ENCODE measurements at places on chromosomes 13 and 19.

DNA sequence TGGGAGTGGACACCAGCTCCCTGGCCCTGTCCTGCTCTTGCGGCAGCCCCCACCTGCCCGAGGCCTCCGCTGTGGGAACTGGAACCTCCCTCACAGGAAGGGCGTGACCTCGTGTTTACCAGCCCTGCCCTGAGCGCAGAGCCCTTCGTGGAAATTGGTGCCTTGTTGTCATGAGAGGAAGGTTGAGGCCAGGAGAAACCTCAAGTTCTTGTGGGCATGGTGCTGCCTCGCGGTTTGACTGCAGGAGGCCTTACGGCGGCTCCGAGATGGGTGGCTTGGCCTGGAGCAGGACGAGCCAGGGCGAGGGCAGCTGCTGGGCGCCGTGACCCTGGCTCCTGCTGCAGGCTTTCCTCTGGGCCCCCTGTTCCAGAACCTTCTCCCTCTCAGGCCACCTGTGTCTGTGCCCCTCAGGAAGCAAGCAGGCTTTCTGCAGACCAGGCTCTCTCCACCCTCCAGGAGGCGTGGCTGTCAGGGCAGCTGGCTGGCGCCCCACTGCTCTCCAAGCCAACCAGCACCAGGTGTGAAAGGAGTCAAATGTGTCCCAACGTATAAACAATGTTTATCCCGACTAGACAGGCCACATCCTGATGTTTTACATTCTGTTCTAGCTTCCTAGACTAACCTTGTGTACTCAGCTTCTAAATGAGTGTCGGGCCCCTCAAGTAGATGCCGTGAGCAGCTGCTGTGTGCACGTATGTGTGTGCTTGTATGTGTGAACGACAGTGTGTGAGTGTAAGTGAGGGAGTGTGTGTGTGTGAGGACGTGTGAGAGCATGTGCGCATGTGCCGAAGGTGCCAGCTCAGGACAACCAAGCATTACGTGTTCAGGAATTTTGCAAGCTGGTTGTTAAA lies 10.4 kb upstream of the RASA3 start:
- no peak for DNase-seq

DNA sequence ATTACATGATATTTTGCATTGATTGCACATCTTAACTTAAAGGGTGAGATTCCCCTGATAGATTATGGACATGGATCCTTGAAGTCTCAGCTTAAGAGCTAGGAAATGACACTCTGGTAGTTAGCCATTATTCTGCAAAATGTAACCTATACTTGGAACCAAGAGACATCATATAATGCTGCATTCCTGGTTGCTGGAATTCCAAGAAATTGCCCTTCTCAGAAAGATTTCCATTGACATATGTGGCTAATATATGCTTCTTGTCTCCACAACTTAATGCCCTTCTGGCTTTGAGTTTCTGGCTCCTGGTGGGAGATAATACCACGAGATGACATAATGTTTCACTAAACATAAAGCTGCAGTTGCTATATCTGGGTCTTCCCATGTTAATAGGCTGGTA lies 204.4 kb upstream of the TRPC4 start:
- DNase-seq, result no peak

DNA sequence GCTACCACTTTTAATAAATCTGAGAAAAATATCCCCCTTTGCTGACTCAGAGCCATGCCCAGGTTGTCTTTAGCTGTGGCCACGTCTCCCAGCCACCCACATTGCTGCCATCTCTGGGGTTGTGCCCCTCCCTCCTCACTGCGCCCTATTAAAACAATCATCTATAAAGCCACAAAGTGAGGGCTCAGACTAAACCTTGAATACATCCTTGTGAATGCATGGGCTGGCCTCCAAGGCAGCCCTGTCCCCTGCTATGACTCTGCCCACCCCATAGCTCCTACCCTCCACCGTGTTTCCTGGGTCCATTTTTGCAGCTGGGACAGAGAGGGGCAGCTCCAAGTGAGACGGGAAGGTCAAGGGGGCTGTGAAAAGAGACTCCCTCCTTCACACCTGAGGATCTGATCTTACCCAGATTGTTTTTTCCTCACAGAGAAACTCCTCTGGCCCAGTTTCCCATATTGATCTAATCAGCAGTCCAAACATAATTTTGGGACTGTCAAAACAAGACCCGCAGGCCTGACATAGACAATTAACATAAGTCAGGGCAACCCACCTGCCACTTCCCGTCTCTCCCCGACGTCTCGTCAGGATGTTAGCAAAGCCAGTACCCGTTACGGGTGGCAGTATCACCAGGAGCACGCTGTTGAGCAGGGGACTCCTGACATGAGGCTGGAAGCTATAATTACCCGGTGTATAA lies 199.0 kb downstream of the KATNAL1 start:
- DNase-seq, result no peak

GRCh38 chr19:46495786-46496099 lies at the start of gene PNMA8B:
Gene PNMA8B, minus strand, starts transcription at chr19:46495867. Its CDS starts 402 bp downstream, at chr19:46495465.
- DNase-seq, result peak; percentile 72

DNA sequence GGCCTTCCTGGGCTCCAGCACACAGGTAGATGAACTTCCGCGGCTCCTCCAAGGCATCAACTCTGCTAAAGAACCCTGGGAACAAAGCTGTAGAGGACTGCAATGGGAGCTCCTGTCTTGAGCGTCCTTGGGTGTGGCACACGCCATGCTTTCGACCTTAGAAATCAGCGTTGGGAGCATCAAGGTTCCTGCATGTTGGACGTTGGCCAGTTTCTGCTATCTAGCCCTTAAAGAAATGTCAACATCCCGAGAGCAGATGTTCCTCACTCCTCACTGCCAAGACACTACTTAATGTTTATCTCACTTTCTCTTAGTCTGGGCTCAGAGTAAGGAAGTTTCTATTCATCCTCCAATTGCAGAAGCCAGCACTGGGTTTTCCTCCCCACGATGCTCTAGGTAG lies 70.6 kb upstream of the MEDAG start:
- peak; percentile 58 for DNase-seq

GRCh38 chr19:16473875-16474392 lies 2.2 kb upstream of the EPS15L1 start:
- no peak for DNase-seq

- DNase-seq, result no peak
These were observed 9.8 kb downstream of the ZNF333 start for GRCh38 chr19:14699641-14700040.

DNA sequence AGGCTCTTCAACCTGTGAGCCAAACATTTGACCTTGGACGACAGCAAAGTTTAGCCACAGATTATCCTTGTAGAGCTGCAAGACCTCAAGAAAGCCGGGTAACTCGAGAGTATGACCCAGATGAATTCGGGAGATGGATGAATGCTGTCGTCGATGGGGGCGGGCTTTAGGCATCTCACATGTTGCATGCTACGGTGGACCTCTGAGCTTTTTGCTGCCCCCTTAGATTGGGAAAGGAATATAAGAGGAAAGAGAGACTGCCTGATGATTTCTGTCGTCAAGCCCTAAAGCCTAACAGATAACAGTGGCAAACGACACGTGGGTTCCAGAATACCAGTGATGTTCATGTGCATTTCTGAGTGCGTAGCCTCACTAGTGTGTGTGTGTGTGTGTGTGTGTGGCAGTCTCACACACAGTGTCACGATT lies 730 bp upstream of the ABCC4 start:
- no peak for DNase-seq

DNA sequence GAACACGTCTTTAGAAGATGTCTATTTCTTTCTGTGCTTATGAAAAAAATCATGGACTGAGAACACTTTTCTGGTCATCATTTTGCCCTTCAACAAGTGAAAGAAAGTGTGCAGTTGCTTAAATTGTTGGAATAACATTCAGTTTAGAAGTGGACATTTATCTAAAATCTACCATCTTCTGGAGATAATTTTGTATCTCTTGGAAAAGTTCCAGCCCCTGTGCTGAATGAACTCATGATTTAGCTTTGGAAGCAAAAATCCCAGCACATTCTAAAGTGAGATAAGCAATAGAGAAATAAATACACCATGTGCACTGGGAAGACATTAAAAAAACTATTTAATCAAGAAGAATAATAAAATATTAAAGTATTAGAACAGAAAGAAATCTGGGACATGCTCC lies 1420.8 kb upstream of the SLC10A2 start:
- no peak for DNase-seq

DNA sequence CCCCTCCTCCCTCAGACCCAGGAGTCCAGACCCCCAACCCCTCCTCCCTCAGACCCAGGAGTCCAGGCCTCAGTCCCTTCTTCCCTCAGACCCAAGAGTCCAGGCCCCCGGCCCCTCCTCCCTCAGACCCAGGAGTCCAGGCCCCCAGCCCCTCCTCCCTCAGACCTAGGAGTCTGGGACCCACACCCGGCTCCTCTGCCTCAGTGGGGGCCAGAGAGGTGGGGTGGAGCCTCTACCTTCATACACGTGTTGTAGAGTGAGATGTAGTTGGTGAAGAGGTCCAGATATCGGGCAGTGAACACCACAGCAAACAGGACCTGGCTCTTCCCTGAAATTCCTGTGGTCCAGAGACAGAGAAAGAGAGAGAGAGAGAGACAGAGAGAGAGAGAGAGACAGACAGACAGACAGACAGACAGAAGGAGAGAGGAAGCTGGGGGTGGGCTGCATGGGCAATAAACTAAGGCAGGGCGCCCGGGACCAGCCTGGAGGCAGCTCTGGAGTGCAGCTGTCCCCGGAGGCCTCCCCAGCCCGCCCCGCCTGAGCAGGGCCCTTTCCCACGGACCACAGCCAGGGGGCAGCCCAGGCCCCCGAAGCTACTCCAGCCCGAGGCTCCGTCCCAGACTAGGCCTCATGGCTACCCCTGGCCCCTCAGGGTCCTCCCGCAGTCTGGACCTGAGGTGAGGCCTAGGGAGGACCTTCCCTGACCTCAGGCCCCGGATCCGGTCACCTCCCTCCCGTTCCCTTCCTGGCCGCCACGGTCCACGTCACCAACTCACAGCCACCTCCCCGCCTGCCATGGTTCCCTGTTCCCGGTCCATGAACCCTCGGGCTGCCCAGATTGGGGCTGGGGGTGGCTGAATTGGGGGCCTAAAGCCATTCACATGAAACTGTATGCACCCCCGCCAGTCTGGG lies 907 bp downstream of the KDELR1 start:
- peak; percentile 69 for DNase-seq

- no peak for DNase-seq
These were observed 158.8 kb downstream of the KDM4B start for GRCh38 chr19:5127717-5128116.

- DNase-seq, result no peak
These were observed 11.6 kb downstream of the OXGR1 start for GRCh38 chr13:96982672-96983071.

DNA sequence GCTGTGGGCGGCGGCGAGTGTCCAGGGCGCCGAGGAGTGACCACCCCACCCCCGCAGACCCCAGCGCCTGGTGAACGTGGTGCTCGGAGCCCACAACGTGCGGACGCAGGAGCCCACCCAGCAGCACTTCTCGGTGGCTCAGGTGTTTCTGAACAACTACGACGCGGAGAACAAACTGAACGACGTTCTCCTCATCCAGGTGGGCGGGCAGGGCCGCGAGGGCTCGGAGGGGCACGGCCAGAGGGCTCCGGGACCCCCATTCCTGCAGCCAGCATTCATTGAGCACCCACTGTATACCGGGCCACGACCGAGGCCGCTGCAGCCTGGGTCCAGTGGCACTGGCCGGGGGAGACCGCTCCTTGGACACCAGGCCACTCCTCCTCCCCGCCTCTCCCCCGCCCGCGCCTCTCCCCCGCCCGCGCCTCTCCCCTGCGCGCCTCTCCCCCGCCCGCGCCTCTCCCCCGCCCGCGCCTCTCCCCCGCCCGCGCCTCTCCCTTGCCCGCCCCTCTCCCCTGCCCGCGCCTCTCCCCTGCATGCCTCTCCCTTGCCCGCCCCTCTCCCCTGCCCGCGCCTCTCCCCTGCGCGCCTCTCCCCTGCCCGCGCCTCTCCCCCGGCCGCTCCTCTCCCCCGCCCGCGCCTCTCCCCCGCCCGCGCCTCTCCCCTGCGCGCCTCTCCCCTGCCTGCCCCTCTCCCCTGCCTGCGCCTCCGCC lies 3.2 kb downstream of the PRTN3 start:
- DNase-seq, result no peak

DNA sequence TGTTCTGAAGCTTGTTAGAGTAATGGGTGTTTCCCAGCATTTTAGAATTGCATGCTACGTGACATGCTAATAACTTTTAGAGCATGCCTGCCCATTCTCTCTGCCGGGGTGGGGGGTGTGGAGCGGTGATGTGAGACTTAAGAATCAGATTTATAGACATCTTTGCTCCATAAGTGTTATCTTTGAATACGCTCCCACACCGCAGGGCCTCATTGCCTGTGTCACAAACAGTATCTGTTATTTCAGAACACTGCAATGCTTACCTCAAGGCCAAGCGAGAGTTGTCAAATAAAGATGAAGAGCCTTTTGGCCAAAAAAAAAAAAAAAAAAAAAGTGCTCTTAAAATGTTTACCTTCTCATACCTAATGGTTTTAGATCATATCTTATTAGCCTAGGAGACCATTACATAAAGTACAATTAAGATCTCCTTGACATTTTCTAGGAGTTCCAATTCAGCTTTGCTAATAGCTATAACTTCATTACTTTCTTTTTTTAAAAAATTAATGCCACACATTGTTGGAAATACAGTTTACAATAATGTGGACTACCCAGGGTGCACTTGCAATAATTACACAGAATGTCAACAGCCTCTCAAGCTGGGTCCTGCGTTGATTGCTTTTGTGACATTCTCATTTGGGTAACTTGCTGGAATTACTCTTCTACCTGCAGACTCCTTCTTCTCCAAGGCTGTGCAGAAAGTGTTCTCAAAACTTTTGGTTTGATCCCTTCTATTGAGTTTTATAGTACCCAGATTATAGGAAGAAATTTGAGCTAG lies 525.3 kb downstream of the KLF12 start:
- no peak for DNase-seq

GRCh38 chr13:18992791-18993190 lies 188.8 kb downstream of the TUBA3C start:
- no peak for DNase-seq

GRCh38 chr13:20388184-20388583 lies 137.5 kb downstream of the CRYL1 start:
- DNase-seq, result no peak

- no peak for DNase-seq
These were observed 6.5 kb upstream of the CCNE1 start for GRCh38 chr19:29805031-29805965.

DNA sequence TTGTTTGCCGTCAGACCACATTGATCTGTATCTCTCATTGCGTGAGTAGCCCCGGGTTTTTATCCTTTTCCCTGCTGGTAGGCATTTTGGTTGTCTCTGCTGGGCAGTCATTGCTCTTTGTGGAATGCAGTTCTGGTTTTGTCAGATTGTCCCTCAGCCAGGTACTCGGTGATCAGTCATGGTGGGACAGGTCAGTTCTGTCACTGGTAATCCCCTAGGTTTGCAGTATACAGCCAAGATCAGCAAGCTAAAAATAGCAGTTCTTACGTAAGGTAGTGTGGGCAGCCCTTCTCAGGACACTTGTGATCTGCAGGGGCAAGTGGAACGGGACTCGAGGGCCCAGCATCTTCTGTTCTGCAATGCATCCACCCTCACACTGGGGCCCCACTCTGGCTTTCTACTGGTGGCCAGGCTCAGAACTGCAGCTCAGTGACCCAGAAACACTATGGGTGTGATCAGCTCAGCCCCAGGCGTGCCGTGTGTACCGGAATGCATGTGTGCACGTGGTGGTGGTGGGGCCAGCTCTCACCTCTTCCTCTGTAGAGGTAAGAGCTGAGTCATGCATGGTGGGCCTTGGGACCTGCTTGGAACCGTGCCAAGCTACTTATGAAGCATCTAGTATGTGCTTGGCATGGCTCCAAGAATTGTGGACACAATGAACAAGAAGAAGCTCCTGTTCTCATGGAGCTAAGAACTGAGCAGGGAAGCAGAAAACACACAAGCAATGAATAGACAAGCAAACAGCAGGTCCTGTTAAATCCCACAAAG lies 6.3 kb downstream of the PLEKHF1 start:
- no peak for DNase-seq

Measured in NCI-H524 (cell line).